ENCODE measurements at places on chromosomes 7 and 10.
A peak's percentile ranks its signal among the peaks of the same experiment; 100 is the strongest.

- no peak for DNase-seq
Observed at GRCh38 chr7:11124856-11125559, 151.3 kb downstream of the PHF14 start.

DNA sequence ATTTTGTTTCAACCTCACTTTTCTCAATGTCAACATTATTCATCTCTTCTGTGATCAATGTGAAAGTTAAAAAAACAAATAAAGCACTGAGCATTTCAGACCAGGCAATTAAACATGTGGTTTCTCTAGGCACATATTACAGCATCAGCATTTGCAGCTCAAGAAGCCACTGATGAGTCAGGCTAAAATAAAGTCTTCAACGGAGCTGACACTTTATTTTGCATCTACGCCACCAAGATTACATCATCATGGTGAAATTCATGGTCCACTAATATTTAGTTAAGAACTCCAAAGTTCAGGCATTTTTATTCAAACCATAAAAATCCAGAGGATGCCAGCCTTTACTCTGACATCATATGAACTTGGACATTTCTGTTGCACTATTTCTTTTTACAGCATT is 33.0 kb downstream of the MAGI2 start:
- no peak for DNase-seq

- DNase-seq = no peak
Observed at GRCh38 chr7:83326223-83326622, 163.5 kb upstream of the PCLO start.

GRCh38 chr7:45701701-45702510 is 127.7 kb downstream of the ADCY1 start:
- peak; percentile 2 for DNase-seq

DNA sequence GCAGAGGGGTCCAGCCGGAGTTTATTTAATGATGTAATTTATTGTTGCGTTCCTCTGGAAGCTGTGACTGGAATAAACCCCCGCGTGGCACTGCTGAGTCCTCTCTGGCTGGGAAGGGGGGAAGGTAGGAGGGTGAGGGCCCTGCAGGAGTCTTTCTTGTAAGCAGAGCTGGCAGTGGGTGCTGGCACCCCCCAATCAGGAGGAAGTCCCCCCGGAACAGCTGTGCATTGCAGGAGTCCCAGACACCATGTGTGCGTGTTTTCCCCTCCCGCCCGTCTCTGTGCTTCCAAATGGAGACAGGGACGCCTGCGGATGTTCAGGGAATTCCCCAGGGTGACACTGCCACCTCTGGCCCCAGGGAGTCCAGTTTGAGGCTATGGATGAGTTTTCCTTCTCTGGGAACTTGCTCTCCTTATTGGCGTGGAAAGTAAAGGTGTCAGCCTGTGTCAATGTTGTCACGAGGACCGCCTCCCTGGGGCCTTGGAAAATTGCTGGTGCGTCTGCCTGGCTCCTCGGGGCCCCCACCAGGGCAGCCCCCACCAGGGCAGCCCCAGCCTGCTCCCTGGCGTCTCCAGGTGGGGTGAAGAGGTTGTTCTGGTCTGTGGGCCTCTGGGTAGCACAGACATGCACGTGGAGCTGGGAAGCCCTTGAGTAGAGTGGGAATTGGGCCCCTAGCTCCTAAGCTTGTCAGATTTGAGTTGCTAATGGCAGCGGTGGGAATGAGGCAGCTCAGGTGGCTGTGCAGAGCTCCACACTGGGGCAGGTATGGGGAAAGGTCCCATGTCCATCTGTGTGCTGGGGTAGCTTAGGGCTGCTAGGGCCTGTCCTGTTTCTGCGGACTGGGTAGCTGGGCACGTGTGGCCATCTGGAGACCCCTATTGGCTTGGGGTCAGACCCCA is 2.7 kb downstream of the FZD9 start:
- no peak for DNase-seq

GRCh38 chr7:74141705-74142104 is 32.5 kb upstream of the EIF4H start:
- DNase-seq = no peak

- DNase-seq = no peak
Observed at GRCh38 chr7:18889436-18889835, 228.0 kb downstream of the TWIST1 start.

DNA sequence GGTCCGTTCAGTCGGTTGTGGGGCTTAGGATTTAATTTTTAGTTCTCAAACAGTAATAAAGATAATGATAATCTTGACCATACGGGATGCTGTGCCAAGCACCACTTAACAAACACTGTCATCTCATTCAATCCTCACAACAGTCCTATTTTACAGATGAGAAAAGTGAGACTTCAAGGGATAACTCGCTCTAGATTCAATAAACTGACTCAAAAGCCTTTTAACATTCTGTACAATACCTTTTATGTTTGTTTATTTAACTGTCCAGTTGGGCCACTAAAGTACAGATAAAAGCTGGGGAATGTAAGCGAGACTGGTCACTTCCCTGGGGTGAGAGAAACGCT is 437 bp upstream of the CFAP69 start:
- no peak for DNase-seq

DNA sequence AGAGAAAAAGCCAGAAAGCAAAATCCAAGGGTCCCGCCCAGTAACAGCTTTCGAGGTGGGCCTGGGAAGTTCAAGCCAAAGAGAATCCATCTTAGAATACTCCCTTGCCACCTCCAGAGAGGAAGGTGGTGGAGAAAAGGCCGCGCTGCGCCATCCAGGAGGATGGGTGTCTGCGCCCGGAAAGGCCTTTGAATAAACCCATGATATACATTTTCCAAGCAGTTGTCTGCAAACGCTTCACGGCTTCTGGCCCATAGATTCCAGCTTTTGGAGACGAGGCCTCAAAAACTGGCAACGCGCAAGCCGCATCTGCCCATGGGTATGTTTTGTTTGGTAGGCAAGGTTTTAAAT is 17.8 kb downstream of the RGS10 start:
- no peak for DNase-seq
